Lung microvascular endothelial cell (primary cell): ENCODE measurements at places on chromosomes 2 and 18.
A peak's percentile ranks its signal among the peaks of the same experiment; 100 is the strongest.

- no peak for DNase-seq
Observed at GRCh38 chr2:100934504-100935371, 67.4 kb upstream of the RPL31 start.

GRCh38 chr2:230643576-230644291, 68.9 kb upstream of the CAB39 start:
- DNase-seq, result no peak

DNA sequence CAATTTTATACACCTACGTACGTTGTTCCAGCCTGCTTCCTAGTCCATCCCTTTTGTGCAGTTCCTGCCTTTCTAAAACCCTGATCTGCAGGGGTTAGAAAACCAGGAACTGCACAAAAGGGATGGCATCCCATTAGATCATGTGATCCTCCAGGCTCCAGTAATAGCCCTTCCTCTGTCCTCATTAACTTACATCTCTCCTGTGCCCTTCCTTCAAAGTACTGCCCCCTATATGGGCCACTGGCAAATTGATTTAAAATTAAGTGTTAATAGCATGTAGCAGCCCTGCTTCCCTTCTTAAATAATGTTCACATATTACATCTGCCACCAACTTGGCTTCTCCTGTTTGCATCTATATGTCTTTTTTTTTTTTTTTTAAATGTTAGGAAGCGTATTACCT, 61.3 kb upstream of the NXPH2 start:
- DNase-seq, result no peak

- DNase-seq, result peak; percentile 40
Observed at GRCh38 chr2:134919341-134920210, 954 bp downstream of the CCNT2 start.

DNA sequence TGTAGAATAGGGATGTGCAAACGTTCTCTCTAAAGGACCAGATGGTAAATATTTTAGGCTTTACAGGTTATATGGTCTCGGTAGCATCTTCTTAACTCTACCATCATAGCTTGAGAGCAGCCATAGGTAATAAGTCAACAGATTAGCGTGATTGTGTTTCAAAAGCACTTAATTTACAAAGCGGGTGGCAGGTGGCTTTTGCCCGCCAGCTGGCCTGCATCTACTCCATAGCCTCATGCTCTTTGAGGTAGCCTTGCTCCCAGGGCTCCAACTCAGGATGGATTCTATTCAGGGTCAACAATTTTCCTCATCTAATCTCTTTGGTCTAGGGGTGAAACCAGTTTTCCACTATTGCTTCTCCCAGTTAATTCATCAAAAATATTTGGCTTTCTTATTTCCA, 5.0 kb upstream of the ATP9B start:
- no peak for DNase-seq
